ENCODE measurements at places on chromosomes 12 and 14.

GRCh38 chr14:102922490-102923200, at the start of gene AMN:
TSS of gene AMN (plus strand) at chr14:102922663. CDS start at chr14:102922689, 26 bp downstream.
- no peak for DNase-seq

- DNase-seq, result no peak
Observed at GRCh38 chr12:97758586-97758985, 296.0 kb downstream of the RMST start.

DNA sequence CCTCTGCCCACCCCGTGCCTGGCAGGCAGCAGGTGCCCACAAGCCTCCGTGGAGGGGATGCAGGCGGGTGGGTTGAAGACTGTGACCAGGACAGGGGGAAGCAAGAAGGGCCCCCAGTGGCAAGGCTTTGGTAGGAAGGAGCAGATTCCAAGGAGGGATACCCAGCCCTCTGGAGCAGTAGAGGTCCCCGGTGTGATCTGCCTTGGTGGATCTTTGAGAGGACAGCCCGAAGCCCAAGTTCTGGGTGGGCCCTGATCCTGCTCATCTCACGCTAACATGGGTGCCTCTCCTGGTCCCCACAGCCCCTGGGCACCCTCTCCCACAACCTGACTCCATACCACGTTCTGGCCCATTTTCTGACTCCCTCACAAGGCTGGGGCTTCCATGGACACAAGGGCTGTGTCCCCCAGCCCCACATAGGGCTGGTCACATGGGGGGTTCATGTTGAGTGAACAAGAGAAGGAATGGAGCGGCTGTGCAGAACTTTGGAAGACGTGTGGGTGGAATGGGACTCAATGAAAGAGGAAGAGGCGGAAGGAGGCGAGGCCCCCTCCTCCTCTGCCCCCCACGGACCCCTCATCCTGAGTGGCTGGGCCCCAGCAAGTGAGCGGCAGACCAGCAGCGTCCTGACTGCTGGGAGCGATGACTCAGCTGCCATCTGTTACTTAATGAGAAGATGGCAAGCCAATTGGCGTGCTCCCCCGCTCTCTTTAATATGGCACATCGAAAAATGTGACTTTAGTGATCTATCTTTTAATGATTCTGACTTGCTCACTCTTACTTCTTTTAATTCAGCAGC, 77.0 kb upstream of the BCL11B start:
- DNase-seq, result no peak

DNA sequence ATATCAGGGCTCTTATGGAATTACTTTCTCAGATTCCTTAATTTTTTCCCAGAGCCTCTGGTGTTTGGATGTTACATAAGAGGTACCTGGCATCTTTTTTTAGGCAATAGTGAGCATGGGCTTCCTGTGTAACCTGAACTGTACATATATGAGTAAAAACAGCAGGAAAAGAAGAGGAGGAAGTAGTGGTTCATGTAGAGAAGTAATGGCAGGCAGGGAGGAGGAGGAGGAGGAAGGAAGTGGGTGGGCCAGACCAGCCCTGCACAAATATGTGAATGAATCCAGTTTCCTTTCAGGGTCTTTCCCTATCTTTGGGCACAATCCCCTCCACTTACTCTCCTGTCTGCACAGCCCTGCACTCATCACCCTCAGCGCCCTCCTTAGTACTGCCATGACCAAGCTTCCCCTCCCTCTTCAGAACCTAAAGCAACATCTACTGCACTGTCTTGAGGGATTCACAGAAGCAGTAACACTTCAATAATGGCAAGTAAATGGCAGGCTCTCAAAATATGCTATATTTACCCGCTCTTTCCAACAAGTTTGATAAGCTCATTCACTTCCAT, 40.9 kb upstream of the GSG1 start:
- DNase-seq, result no peak

GRCh38 chr12:4472046-4472445, 26.4 kb upstream of the FGF6 start:
- no peak for DNase-seq

- no peak for DNase-seq
Observed at GRCh38 chr12:1841586-1842182, 21.3 kb downstream of the LRTM2 start.

Data from stimulated activated CD4-positive, alpha-beta T cell treated with anti-CD3 and anti-CD28 coated beads, Interleukin-12 subunit alpha, Interleukin-12 subunit beta, amount 100 ng/mL, for 48 hours (primary cell).